ENCODE measurements at places on chromosomes 6 and 20.

DNA sequence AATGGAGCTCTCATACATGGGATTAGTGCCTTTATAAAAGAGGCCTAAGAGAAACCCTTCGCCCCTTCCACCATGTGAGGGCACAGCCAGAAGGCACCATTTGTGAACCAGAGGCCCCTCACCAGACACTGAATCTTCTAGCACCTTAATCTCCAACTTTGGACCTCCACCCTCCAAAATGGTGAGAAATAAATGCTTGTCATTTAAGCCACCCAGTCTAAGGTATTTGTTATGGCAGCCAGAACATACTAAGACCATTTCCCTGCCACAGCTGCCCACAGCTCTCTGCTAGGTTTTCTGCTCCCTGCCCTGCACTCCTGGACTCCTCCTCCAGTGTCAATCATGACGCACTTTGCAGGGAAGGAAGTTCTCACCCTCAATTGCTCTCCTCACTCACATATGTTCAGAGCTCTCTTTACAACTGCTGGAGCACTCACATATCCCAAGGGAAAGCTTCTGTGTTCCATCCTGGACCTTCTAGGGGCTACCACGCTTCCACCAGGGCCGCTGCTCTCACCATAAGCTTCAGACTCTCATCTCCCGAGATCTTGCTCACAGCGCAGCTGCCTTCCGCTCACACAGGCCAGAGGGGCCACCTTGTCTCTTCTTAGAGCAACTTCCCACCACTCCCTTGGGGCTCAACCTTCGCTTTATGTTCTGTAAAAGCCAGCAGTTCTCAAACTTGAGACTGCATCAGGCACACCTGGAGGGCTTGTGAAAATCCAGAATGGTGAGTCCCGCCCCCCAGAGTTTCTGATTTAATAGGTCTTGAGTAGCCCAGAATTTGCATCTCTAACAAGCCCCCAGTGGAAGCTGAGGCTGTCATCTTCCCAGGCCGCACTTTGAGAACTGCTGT is 1.6 kb upstream of the LY86 start:
- no peak for DNase-seq

DNA sequence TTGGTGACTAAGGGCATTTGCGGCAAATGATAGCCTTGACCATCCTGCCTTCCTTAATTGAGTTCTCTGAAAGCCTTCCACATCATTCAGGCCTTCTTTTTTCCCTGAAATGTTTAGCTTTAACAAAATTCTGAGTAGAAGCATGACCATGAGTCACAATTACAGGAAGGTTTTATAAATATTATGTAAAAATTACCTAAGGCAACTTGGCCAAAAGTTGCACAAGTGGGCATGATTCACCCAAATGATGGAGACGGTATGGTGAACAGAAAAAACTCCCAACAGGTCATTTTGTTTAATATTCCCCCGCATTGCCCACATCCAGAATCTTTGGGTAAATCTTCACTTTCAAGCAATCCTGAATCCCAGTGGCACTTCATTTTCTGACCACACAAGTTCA is 37.0 kb downstream of the MC3R start:
- no peak for DNase-seq

DNA sequence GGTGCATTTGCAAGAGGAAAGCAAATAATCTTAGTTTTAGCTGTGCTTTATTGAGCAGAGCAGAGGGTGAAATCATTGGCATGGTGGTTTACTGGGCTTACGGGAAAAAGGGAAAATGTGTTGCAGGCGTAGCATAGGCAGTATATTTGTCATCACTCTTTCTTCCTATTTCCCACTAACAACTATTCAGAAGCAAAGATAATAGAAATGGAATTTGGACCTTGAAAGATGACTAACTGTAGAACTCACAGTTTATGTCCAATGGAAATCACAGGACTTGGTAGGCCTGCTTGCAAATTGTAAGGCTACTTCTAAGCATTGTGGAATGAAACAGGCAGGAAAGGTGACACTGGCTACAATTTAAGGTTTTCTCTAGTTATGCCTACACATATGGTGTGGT is 611.9 kb upstream of the MAN1A1 start:
- no peak for DNase-seq

GRCh38 chr6:14384175-14384949 is 266.8 kb downstream of the CD83 start:
- DNase-seq = no peak

Measured in stimulated activated CD4-positive, alpha-beta T cell treated with anti-CD3 and anti-CD28 coated beads, TNF-alpha, amount 100 ng/mL, for 4 hours (primary cell).